H9 (cell line): ENCODE measurements at places on chromosomes 12 and 14. TPM values are rescaled to one million over a fixed set of nuclear protein-coding genes. Genes with fewer than 3 reads are reported as not detected.

EP400 gene
- total RNA-seq = 53.3 and 61.7 TPM in 2 replicates

NYNRIN gene
- total RNA-seq = 18.1 and 18.7 TPM in 2 replicates

BEST3 gene
- 0.11 and 0.42 TPM in 2 replicates for total RNA-seq

GARIN6 gene
- not detected in 2 replicates for total RNA-seq

DNA sequence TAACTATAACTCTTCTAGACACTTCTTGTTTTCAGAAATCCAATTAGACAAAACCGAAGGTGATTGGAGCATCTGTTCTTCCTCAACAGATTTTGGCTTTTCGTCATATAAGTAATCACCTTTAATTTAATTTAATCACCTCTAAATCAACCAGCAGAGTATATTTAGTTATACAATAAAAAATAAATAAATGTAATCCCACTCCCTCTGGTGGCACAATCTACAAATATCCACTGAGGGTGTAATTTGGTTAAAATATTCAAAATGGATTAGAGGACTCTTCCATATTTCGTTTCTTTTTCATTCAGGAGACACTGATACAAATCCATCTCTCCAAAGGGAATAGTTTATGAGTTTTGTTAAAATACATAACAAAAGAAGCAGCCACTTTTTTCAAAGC lies 18.3 kb upstream of the SLC35F4 start:
- H3K4me3 ChIP-seq = no peak overlapping the region
- H3K4me1 ChIP-seq = no peaks in the 10 kb centered on the region; the same call in 1 of the 2 replicates
- no peaks in the 10 kb centered on the region for H3K36me3 ChIP-seq

- H3K27ac ChIP-seq = no peak overlapping the region
- no peaks in the 10 kb centered on the region for H3K27me3 ChIP-seq
- no peaks in the 10 kb centered on the region for H3K36me3 ChIP-seq
- H3K4me3 ChIP-seq = no peak overlapping the region
- DNase-seq = no peak
- no peaks in the 10 kb centered on the region for H3K4me1 ChIP-seq
Observed at GRCh38 chr12:118822512-118822911, 158.8 kb upstream of the SRRM4 start.

DNA sequence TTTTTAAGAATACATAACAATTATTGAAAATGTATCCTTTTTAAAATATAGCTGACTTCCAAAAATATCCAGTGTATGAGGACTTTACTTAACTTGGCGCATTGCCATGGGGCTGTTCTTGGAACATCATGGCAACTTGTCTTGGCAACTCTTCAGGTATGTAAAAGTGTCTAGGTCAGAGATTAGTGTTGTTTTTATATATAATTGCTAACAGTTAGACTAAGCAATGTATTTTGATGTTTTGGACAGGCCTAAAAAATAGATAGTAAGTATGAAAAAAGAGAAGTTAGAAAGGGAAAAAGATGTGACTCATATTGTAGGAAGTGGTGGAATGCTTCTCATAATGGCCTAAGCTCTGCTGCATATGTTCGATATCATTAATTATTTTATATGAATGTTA lies 70.9 kb downstream of the MON2 start:
- H3K27ac ChIP-seq = no peak overlapping the region
- H3K4me1 ChIP-seq = no peaks in the 10 kb centered on the region
- no peak overlapping the region for H3K4me3 ChIP-seq
- DNase-seq = no peak
- no peaks in the 10 kb centered on the region for H3K27me3 ChIP-seq

GRCh38 chr12:24872211-24872610 lies 76.7 kb downstream of the BCAT1 start:
- peaks cover 83% of the 10 kb centered on the region for H3K36me3 ChIP-seq
- no peak overlapping the region for H3K4me3 ChIP-seq
- H3K27ac ChIP-seq = no peak overlapping the region
- H3K27me3 ChIP-seq = no peaks in the 10 kb centered on the region
- H3K4me1 ChIP-seq = no peaks in the 10 kb centered on the region
- no peak for DNase-seq

DNA sequence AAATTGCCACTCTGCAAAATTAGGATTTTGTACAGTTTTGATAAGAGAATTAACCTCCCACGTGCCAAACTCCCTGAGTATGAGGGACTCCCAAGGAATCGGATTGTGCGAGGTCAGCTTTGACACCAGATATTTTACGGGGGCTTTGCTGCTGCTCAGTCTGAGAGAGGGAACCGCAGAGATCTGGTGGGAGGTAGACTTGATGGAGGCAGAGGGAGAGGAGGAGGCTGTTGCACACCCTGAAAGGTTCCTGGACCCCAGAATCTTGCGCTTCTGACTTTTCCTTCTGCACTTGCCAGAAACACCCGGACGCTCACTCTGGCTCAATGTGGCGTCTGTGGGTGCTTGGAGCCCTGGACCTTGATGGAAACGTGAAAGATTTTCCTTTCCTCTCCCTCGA lies 83.9 kb downstream of the PAPOLA start:
- no peaks in the 10 kb centered on the region for H3K27me3 ChIP-seq
- H3K4me3 ChIP-seq = no peak overlapping the region
- no peak overlapping the region for H3K27ac ChIP-seq
- H3K4me1 ChIP-seq = no peaks in the 10 kb centered on the region

GRCh38 chr12:30814295-30814655 lies 59.5 kb upstream of the CAPRIN2 start:
- H3K36me3 ChIP-seq = no peaks in the 10 kb centered on the region
- no peaks in the 10 kb centered on the region for H3K27me3 ChIP-seq
- no peak overlapping the region for H3K27ac ChIP-seq
- H3K4me1 ChIP-seq = no peaks in the 10 kb centered on the region
- DNase-seq = no peak
